ENCODE measurements at places on chromosomes 16 and 17.
A peak's percentile ranks its signal among the peaks of the same experiment; 100 is the strongest.

DNA sequence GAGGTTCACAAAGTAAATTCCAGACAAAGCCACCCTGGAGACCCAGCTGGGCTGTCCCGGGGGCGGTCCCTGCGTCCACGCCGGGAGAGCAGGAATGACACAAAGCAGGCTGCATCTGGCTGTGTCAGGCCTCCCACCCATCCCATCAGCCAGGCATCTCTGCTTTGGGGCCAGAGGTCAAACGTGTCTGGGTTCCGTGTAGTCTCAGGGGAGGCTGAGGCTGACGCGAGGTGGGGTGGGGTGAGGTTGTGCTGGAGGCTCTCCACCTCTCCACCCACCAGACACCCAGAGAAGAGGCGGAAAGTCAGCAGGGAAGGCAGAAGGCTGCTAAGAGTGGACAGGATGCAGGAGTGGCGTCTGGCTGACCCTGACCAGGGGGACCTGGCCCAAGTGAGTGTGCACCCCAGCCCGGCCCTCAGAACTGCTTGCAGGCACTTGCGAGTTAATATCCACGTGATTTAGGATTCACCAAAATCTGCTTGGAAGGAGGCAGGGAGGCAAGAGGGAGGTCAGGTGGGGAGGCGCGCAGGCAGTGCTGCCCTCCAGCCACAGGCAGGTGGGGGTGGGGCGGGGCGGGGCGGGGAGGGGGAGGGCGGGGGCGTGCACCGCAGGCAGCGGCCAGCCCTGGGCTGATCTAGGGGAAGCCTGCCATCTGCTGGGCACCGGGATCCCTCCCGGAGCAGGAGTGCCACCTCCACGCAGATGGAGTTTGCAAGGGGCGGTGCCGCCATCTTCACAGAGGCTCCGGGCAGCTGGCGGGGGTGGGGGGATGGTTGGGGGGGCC is 44.3 kb downstream of the TBC1D16 start:
- peak; percentile 73 for DNase-seq

DNA sequence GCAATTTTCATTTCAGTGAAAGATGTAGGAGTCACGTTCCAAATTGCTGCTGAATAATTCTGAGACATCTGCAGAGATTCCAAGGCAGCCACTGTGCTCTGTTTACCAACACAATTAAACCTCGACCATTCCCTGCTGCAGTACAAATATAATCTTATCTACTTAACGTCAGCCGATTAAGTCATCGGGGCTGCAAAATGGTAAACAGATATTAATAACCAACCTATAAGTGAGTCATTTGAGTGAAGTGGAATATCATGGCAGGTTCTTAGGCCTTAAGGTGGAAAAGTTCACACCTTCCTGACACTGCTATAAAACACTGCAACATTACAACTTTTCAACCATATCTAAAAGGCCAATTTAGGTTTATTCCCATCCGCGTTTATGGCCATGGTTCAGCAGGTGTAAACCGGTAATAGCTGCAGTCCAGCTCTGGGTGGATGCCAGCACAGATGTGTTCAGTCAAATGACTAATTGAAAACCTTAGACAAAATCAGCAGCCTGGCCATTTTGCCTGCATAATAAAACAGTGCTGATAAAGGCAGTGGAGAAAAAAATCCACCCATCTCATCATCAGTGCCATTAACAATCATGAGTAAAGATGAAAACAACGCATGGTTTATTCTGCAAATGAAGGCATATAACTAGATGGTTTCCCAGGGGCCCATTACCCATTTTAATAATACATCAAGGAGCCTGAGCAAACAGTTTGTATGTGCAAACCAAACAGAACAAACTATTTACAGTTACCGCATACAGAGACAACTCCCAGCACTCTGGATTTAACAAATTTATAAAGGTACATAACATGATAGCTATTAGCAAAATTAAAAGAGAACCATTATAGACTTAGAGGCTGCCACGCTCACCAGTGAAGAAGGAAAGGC is 202.9 kb upstream of the IRX3 start:
- DNase-seq = no peak

DNA sequence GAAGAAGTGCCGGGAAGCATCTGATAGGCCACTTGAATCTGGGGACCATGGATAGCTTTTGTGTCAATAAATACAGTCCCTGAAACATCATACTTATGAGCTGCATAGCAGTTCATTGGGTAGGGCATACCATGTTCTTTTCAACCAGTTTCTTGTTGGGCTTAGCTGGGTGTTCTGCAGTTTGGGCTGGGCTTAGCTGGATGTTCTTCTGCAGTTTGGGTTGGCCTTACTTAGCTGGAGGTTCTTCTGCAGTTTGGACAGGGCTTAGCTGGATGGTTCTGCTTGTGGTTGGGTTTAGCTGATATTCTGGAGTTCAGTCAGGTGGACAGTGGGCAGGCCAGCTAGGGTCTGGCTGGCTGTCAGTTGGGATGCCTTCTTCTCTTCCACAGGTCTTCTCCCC is 52.1 kb downstream of the LCMT1 start:
- DNase-seq = no peak

DNA sequence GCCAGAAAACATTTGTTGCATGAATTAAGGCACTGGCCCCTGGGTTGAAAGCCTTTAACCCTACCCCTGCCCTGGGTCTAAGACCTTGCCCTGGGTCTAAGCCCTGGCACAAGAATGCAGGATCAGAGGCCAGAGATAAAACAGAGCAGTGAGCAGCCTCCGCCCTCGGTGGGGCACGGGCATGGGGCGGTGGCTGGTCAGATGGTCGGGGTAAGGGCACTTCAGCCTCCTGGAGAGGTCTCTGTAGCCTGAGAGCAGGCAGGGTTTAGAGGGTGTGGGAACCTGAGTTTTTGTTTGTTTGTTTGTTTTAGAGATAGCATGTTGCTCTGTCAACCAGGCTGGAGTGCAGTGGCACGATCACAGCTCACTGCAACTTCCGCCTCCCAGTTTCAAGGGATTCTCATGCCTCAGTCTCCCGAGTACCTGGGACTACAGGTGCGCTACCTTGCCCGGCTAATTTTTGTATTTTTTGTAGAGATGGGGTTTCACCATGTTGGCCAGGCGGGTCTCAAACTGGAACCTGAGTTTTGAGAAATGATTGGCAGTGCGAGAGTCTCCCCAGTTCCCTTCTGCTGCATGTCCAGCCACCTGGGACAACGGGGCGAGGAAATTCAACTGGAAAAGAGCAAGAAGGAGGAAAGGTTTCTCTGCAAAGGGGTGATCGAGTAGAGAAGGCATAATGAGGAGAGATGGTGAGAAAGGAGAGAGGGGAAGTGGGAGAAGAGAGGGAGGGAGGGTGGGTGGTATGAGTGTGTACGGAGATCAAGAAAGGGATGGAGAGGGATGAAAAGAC is 27.7 kb downstream of the TNS4 start:
- DNase-seq = no peak

- no peak for DNase-seq
Observed at GRCh38 chr17:34252444-34253138, 2.5 kb upstream of the CCL2 start.

- no peak for DNase-seq
Observed at GRCh38 chr16:73189136-73189535, 141.2 kb upstream of the ZFHX3 start.

- no peak for DNase-seq
Observed at GRCh38 chr16:72604375-72604774, 432.4 kb upstream of the PMFBP1 start.

GRCh38 chr16:6047325-6047724 is 949.7 kb upstream of the EEF2KMT start:
- no peak for DNase-seq

GRCh38 chr17:72306037-72306436 is 185.2 kb downstream of the SOX9 start:
- no peak for DNase-seq

DNA sequence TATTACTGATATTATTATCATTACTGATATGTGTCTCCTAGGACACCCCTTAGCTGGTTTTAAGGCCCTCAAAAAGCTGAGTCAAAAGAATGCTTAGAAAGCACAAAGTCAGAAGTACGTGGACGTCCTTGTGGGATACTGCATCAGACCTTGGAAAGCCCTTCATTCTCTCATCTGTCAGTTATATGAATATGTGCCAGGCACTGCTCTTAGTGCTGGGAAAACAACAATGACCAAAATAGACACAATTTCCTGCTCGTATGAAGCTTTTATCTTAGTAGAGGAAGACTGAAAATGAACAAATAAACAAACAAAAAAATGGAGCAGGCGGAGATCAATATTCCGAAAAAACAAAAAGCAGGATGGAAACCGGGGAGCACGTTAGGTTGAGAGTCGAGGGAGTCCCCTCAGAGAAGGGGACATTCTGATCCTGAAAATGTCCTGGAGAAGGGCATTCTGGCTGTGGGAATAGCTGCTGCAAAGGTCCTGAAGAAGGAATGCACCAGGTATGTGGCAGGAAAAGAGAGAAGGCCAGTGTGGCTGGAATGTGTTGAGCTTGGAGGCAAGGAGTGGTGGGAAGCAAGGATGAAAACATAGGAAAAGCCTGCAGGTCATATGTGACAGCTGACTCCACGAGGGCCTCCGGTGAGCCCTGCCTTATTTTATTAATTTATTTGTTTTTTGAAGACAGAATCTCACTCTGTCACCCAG is 15.5 kb upstream of the TMEM94 start:
- DNase-seq = no peak

DNA sequence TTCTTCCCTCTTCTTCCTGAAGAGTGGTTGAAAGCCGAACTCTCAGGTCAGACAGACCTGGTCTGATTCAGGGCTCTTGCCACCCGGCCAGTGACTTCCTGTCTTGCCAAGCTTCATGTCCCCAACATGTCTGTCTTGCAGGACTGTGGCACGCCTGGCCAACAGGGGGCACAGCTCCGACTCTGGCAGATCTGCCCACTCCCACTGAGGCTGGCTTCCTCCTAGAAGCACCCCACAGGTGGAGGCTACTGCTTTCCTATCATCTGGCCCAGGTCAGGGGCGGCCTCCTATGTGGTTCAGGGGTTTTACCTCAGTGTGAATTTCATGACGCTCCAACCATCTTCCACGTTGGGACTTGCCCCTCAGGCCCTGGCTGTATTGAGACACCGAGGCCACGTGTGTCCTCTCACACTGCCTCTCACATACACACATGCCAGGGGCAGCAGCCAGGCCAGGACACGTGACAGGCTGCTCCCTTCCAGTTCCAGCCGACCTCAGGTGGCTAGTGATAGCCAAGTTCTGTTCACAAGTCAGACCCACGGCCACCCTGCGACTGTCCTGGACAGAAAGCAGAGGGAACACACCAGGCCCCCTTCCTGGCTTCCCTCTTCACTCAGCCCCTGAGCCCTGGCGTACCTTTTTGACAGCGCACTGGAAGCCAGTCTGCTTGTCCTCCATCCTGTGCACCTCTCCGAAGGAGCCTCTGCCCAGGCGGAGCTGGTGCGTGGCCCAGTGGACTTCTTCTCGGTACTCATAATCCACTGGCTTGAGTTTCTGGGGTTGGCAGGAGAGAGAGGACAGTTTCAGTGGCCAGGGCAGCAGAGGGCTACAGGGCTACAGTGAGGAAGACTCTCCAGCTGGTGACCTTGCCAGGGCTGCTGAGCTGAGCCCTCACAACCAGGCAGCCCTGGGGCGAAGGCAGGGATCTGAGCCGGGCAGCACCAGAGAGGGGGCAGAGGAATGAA is 22.6 kb upstream of the SPATA32 start:
- peak; percentile 46 for DNase-seq

- no peak for DNase-seq
Observed at GRCh38 chr16:66976746-66977145, 11.6 kb upstream of the CES4A start.

DNA sequence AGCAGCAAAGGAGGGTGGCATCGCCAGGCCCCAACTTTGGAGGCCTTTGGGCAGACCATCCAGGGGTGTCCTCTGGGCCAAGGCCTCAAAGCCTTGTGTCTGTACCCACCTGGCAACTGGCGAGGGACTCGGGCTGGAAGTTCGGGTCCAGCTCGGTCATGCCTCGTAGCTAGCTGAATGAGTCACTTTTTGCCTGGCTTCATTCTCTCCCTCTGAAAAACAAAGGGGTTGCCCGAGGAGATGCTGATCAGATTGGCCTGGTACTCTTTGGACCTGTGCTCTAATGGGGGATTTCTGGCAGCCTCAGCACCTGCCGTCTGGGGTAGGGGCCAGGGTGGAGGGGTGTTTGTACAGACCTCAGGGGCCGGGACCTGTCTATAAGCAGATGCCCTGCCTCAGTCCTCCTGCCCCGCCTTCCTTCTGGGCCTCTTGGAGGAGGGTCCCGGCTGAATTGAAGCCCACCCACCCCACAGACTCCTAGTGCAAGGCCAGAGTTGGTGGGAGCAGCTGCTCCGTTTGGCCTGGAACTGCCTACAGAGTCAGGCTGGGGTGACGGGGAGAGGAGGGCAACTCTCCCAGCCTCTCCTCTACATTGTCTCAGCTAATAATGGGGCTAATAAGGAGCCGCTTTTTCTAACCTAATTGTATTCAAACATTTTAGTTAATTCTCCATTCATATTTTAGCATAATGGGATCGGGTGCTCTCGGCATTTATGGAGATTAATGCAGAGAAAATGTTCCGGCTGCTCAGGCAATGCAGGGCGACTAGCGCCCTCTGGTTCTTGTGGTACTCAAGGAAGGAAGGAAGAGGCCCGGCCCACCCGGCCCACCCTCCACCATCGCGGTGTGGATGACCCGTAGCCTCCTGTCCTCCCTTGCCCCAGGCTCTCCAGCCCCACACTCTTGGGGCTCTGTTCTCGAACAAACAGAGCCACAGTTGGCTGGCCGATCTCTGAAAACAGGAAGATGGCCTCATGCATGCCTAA is 21.4 kb upstream of the ABCC3 start:
- DNase-seq = no peak

DNA sequence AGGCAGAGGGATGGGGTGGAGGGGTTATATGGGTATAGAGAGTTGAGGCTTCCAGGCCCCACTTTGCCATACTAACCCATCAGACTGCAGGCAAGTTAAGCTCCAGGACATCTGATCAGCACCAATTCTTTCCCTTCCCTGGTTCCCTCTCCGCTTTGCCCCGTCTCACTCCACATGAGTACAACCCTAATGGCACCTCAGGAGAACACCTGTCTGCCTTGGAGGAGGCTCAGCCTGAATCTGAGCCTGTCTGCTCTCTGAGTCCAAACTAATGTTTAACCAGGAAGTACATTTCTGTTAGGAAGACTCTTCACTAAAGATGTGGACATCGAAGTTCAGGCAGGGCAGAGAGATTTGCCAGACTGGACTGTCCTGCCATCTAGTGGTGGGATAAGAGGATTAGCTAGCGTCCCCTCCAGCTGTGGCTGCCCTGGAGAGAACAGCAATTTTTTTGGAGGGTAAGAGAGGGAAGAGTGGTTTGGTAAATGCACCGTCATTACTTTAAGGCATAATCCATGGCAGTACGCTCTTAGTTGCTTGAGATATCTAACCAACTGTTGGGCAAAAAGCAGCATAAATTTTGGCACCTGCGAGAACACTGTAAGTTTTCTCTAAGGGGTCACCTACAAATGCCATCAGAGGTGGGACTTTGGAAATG is 29.2 kb upstream of the LRRC75A start:
- peak; percentile 87 for DNase-seq

- DNase-seq = no peak
Observed at GRCh38 chr17:14815079-14815478, 450.0 kb downstream of the PMP22 start.

DNA sequence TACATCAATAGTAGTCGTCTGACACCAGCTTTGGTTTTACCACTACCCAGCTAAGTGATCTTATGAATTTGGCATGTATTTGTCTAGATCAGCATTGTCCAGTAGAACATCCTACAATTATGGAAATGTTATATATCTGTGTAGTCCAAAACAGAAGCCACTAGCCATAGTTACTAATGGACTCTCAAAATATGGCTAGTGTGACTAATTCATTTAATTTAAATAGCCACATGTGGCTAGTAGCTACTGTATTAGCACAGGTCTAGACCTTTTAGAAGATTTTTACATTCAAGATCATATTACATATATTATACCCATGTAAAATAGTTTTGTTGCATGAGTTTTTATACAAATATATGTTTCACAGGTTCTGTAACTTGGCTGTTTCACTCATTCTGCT is 27.0 kb upstream of the NFAT5 start:
- DNase-seq = no peak

GRCh38 chr17:17526369-17526768 is 30.2 kb upstream of the RASD1 start:
- no peak for DNase-seq

Data from OCI-LY7 (cell line).